Activated naive CD8-positive, alpha-beta T cell treated with anti-CD3 and anti-CD28 coated beads, Interleukin-2, amount 10 ng/mL, durations not matched to agents 7 days and 5 days (primary cell): ENCODE measurements at places on chromosomes 16 and 17. TPM values are rescaled to one million over a fixed set of nuclear protein-coding genes. Genes with fewer than 3 reads are reported as not detected.
A peak's percentile ranks its signal among the peaks of the same experiment; 100 is the strongest.

Gene C16orf87
- total RNA-seq: 8.8 TPM

Gene GRAPL
- 18.4 TPM for total RNA-seq

Gene C1QTNF8
- not detected for total RNA-seq

Gene CDIPT
- total RNA-seq: 65.0 TPM

- DNase-seq: no peak
- no peaks in the 10 kb centered on the region for H3K4me1 ChIP-seq
- peaks cover 34% of the 10 kb centered on the region for H3K27me3 ChIP-seq
- H3K4me3 ChIP-seq: no peak overlapping the region
- no peak overlapping the region for H3K27ac ChIP-seq
Observed at GRCh38 chr17:19574956-19575355, 41.3 kb downstream of the SLC47A1 start.

DNA sequence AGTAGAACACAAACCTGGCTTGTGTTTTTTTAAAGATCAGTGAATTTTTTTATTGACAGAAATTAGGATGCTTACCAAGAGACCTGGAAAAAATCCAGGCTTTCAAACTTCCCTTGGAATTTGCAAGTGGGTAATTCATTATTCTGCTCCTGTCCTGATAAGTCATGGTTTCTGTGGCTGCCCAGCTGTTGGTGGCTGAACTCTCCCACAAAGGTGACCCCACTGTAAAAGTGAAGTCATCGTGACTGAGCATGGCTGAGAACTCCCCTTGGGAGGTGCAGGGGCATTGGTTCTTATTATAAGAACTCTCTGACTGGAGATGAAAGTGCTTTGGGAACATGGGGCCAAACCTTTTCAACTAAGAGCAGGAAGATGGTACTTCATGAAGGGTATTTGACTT, 46.6 kb upstream of the TANC2 start:
- no peak overlapping the region for H3K27ac ChIP-seq
- H3K36me3 ChIP-seq: no peaks in the 10 kb centered on the region
- no peak for DNase-seq
- no peaks in the 10 kb centered on the region for H3K4me1 ChIP-seq
- H3K4me3 ChIP-seq: no peak overlapping the region

DNA sequence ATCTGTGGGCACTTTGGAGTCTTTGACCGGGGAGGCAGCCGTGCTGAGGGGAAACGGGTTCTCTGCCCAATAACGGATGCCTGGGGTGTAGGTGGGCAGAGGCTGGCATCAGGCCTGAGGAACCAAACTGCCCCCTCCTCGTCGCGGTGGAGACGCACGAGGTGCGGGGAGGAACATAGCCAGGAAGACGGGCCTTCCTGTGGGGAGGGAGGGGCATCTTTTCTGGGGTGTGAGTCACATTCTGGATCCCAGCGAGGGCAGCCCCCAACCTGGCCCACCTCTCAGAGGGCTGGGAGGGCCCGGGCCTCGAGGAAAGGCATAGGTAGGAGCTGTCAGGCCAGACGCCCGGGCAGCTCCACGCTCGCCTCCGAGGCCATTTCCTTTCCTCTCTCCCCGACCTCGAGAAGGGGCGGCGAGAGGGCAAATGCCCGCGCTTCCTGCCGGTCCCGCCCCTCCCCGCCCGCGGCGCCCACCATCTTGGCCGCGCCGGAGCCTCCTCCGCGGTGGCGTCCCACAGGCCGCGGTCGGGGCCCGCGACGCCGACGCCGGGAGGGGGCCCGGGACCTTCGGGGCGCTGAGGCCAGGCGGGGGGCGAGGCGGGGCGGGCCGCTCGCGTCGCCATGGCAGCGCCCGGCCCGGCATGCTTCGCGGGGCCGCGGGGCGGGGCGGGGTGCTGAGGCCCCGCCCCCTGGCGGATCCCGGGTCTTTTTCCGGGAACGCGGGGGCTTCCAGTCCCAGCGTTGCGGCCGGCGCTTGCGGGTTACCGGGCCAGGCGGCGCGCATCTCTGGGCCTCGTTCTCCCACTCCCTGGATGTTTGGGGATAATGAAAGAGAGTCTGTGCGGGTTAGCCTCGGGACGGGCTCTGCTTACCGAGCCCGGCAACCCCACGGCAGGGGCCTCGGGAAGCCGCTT, 13.2 kb downstream of the RAI1 start:
- peak overlapping the region; percentile 98 for H3K4me3 ChIP-seq
- H3K27ac ChIP-seq: peak overlapping the region; percentile 94
- no peaks in the 10 kb centered on the region for H3K27me3 ChIP-seq
- H3K36me3 ChIP-seq: no peaks in the 10 kb centered on the region
- peak; percentile 85 for DNase-seq

GRCh38 chr16:74896389-74897370, 88.2 kb downstream of the WDR59 start:
- H3K27me3 ChIP-seq: no peaks in the 10 kb centered on the region
- no peak for DNase-seq
- H3K27ac ChIP-seq: no peak overlapping the region
- H3K4me1 ChIP-seq: no peaks in the 10 kb centered on the region

GRCh38 chr16:84166796-84167695, 19.8 kb downstream of the TAF1C start:
- DNase-seq: no peak
- no peak overlapping the region for H3K4me3 ChIP-seq
- H3K27ac ChIP-seq: no peak overlapping the region

DNA sequence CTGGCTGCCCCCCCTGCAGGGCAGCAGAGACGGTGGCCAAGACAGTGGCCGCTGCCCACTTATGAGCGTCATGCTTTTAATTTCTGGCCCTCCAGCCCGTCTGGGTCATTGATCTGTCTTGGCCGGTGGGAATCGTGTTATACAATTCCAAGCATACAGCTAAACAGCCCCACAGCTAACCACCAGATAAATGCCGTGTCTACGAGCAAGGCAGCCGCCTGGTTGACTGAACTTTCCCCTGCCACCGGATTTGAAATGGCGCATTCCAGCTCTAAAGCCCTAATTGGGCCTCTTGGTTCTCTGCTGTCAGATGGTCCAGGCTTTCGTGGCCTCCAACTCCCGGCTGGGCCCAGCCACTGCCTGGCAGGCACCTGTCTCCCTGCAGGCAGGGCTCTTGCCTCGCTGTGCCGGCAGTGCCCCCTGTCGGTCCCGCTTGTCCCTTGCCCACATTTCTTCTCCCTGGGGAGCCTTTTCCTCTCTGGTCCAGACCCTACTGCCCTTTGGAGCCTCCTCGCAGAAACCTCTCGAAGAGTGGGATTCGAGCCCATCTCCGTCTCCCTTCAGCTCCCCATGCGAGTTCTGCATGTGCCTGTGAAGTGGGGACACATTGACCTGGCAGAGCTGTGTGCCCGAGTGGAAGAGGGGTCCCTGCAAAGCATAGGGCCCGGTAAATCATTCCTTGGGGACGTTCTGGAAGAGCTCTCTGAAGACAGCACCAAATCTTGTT, 1.8 kb upstream of the RBFOX3 start:
- no peak overlapping the region for H3K4me3 ChIP-seq
- H3K36me3 ChIP-seq: no peaks in the 10 kb centered on the region
- DNase-seq: peak; percentile 73
- H3K27me3 ChIP-seq: peaks cover 32% of the 10 kb centered on the region

DNA sequence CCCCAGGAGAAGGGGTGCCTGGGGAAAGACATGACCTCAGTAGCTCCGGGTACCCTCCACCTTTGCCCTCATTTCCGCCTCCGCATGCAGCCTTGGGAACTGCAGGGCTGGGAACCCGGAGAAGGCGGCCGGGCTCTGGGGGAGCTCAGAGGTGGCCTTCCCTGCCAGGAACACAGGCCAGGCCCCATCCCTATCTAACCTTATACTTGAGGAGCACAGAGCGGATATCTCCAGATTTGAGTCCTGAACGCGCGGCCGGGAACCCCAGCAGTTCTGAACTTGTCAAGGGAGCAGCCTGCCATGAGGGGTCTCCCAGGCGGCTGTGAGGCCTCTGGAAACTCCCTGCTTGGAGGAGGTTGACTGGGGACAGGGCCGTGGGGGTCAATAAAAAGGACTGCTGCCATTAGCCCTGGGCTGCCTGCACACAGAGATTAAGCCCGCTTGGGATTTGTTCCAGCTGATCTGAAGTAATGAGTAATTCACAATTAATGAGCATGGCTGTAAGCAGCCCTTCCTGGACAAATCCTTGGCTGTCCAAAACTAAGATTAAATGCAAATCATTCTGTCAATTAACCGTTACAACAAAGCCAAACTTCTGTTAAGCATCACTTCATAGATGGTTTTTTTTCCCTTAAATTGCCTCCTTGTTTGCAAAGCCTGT, 26.3 kb upstream of the METRNL start:
- no peak overlapping the region for H3K4me3 ChIP-seq
- peaks cover 3% of the 10 kb centered on the region for H3K36me3 ChIP-seq
- H3K27ac ChIP-seq: peak overlapping the region; percentile 97
- H3K4me1 ChIP-seq: peaks cover 26% of the 10 kb centered on the region
